ENCODE measurements at places on chromosomes 5 and 9. TPM values are rescaled to one million over a fixed set of nuclear protein-coding genes. Genes with fewer than 3 reads are reported as not detected.

PTPRD gene
- total RNA-seq: 13.5 TPM

LCN10 gene
- 1.2 TPM for total RNA-seq

VLDLR gene
- total RNA-seq: 1.6 TPM

QRFP gene
- total RNA-seq: 0.05 TPM

PKD2L2 gene
- not detected for total RNA-seq

ARSK gene
- total RNA-seq: 4.6 TPM

CDH18 gene
- 0.24 TPM for total RNA-seq

Measured in thymus (tissue), 14 donors.